Heart left ventricle (tissue), 16 donors: ENCODE measurements at places on chromosomes 12 and 14.

DNA sequence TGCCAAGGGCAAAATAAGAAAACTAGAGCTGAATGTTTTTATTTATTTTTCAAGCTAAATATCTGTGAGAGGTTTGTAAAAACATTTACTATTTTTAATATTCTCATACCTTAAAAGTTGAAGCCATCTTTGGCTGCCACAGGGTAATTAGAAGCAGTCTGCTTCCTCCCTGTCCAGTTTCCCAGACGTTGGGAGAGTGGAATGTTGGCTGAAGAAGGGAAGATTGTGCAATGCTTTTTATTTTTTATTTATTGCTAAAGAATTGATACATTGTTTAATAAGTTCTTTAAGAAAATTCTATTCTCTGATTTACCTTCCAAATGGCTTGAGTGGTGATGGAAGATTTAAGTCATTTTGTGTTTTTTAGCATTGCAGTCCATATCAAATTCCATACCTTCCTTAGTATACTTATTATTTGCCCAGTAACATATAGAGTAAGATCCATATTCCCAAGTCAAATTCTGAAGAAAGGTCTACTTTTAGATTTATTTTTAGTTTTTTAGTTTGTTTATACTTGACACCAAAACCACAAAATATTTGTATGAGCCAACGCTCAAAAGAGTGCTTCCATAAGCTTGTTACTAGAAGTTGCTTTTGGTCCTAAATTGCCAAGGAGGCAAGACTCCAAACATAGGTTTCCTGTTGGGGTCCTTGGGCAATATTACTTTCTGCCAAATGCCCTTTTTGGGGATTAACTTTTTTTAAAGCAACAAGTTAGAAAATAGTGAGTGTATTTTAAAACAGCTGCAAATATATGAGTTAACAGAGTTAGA, 124.0 kb upstream of the CPM start:
- DNase-seq = no peak

DNA sequence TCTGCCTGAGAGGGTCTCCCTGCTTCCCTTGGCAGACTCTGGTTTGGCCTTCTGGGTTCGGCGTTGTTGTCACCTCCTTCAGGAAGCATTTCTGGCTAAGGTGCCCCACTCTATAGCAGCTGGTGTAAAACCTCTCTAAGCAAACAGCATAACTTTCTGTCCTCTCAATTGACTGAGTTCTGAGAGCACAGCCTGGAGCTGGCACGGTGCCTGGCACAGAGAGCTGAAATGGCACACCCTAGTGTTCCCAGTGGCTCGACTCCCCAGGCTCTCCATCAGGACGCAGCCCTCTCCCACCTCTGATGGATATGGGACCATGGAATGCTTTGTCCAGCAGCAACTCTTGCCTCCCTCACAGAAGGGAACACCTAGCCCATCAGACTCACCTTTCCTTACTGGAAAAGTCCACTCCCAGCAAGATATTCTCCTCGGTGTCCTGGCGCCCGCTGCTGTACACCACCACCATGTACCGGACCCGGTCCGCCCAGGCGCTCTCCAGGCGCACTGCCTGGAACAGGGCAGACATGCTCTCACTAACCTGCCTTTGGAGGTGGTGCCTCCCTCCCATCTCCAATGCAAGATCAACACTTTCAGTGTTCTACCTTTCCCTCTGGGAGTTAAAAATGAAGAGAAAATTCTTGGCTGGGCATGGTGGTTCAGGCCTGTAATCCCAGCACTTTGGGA, 40.6 kb downstream of the SSH1 start:
- no peak for DNase-seq

DNA sequence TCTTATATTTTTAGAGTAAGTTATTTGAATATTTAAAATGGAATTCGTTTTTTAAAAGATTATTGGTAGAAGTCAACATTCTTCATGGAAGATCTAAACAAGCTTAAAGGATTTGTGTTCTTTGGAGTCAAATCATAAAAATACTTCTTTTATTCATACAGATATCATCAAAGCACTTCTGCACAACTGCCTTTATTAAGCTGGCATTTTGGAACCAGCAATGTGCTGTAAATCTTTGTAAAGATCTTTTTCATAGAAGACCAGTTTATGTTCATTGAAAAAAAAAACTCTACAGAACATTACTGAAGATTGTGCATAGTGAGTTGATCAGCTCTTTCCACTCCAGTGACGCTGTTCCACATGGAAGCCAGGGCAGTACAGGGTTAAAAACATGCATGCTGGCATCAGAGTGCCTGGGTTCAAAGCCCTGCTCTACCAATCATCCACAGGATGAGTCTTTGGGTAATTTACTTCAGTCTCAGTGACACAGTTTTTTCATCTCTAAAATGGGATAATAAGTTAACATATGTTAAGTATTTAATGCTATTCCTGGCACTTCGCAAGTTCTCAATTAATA, 109.6 kb upstream of the SLC38A4 start:
- no peak for DNase-seq

DNA sequence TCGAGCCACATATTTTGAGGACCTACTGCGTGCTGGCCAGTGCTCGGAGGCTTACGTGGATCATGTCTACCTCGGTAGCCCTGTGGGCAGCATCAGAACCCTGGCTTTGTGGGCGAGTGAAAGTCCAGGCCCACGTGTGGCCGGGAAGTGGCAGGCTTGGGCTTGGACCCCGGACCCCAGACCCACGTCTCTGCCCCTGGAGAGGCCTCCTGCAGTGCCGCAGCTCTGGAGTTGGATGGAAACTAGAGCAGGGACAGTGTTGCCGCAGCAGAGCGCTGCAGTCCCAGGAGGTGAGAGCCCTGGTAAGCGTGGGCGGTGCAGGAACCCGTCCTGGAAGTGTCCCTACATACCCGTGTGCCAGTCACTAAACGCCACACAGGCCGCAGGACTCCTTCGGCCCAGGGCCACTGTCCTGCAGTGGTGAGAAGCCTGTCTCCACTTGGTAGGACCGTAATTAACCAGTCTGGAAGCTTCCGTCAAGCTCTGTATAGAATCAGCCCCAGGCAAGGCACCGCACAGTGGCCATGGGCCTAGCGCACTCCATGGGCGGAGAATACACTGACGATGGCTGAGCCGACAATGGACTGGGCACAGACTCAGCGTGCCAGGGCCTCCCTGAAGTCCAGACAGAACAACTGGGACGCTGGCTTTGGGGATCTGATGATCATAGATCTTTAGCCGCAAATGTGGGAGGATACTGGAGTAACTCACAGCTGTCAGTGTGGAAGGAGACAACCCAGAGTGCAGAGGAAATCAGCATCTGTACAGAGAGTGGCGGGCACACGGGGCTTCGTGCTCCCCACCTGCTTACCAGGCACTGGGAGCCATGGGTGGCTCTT, 219.5 kb downstream of the KIF26A start:
- DNase-seq = peak; percentile 48

GRCh38 chr12:47066278-47067025, 13.0 kb upstream of the PCED1B start:
- DNase-seq = no peak

GRCh38 chr14:77007975-77008421, 20.5 kb downstream of the IRF2BPL start:
- peak; percentile 70 for DNase-seq

GRCh38 chr12:8742501-8742900, 44.7 kb downstream of the RIMKLB start:
- DNase-seq = no peak

- no peak for DNase-seq
Measured at GRCh38 chr12:1618489-1618888, 10.5 kb upstream of the WNT5B start.

DNA sequence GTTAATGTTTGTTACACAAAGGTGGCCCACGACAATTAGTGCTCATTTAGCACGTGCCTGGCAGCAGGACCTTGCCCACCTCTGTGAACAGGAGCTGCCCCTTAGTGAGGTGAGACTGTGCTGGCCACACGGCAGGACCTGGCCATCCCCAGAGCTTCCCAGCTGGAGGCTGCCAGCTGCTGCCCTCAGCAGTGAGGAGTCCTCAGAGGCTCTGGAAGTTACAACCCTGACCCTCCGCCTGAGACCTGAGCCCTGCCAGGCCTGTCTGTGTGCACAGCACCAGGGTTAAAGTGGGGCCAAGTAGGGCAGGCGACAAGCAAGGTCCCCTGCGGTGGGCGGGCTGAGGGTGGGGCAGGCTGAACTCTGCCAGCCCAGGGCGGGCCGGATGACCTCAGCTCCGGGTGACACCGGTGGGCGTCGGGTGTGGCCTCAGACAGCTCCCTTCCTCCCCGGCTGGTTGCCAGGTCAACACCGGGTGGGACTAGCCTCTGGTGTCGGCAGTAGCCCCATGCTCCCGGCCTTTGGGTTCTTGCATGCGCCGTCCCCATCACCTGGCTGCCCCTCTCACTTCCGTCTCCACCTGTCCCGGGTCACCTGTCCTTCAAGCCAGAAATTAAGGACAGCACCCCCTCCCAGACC, 9.2 kb upstream of the LBHD2 start:
- DNase-seq = peak; percentile 93

DNA sequence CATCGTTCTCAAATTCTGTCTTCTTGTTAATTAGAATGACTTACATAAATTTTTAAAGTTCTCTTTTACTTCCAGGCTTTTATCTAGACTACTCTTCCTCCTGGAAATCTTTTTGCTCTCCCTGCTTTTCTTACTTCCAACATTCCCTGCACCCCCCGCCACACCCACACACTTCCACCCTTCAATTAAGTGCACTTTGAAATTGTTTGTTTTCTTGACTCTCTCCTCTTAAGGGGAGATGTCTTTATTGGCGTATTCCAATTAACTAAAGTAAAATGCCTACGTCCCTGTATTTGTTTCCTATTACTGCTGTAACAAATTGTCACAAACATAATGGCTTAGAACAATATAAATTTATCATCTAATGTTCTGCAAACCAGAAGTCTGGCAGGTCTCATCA, 125.2 kb upstream of the KRR1 start:
- no peak for DNase-seq

- no peak for DNase-seq
Measured at GRCh38 chr12:93745286-93745685, 68.1 kb downstream of the CRADD start.

DNA sequence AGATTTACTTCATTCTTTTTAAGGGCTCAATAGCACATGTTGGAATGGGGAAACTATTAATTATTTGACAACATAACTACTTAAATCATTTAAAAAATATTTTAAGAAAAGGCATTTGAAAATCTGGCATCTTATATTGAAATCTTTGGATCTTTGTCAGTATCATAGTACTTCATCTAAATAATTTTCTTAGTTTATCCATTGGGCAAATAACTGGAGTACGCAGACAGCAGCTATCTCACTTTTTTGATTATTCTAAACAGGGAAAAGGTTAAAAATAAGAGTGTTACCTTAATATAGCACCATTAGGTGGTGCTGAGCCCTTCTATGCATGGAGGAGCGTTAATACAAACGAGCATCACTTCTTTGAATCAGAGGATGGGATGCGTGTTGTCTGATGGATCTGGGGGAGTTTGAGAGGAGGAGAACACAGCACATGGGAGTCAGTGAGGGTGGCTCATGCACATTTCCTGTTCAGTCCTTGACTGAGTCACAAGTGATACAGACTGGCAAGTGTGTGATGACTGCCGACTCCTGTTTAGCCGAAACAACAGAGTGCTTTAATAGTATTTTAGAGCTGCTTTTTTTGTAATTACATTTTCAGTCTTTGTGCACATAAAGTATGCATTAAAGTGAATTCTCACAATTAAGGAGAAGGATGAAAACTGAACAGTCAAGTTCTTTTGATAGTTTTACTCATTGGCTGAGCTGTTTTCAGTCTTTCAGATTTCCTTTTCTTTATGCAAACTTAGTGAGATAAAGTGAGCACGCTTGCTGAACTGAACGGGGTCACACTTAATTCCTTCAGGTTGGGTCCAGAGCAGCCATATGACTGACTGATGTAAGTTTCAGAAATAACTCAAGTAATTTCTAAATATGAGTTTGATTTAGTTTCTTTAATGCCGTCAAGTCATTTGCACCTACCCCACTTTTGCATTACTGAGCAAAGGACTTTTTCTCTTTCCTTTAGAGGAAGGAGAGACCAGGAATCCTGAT, 92.7 kb downstream of the DIP2B start:
- no peak for DNase-seq

GRCh38 chr12:130708648-130709047, 7.5 kb downstream of the RIMBP2 start:
- DNase-seq = no peak

DNA sequence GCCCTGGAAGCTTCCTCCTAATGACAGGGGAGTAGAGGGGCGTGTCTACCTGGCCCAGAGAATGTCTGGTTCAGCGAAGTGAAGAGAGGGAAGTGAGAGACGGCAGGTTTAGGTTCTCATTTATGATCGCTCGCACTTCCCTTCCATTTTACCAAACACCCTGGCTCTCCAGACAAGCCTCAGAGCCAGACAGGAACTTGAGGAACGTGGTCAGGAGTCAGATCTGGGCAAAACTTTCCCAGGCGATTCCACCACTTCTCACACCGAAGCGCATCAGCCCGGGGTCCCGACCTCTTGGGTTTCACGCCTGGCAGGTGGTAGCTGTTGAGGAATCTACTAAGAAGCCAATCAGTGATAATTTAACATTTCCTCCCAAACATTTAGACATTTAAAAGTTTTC, 21.3 kb downstream of the ACTN1 start:
- peak; percentile 23 for DNase-seq

DNA sequence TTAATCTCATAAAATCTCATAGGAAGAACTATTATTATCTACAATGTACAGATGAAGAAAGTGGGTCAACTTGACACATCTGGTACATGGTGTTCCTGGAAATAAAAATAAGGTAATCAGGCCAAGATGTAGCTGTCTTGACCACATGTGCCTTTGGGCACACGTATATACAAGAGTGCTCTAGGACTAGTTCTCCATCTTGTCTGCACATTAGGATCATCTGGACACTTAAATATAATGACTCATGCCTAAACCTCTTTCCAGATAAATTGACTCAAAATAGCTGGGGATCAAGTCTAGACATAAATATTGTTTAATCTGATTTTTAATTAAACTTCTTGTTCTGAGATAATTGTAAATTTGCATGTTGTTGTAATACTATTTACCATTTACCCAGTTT, 182.6 kb downstream of the CNTN1 start:
- DNase-seq = no peak

- no peak for DNase-seq
Measured at GRCh38 chr14:55070981-55071411, 19.5 kb downstream of the MAPK1IP1L start.

- DNase-seq = no peak
Measured at GRCh38 chr12:121921066-121921465, 2.7 kb downstream of the CFAP251 start.

DNA sequence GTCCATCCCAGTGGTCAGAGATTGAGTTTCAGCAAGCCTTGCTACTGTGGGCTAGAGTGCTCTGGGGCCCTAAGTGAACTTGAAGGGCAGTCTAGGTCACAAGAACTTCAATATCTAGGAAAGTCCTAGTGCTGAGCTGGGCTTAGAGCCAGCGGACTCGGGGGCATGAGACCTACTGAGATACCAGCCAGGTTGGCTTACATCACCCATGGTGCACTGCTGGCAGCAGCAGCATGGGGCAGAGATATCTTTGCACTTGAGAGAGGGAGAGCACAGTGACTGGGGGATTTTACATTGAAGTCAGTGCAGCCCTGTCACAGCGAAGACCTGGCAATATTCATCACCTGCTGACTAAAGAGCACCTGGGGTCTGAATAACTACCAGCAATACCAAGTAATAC, 158.3 kb upstream of the PRKD1 start:
- DNase-seq = peak; percentile 82
